ENCODE measurements at places on chromosomes 7 and 10.

DNA sequence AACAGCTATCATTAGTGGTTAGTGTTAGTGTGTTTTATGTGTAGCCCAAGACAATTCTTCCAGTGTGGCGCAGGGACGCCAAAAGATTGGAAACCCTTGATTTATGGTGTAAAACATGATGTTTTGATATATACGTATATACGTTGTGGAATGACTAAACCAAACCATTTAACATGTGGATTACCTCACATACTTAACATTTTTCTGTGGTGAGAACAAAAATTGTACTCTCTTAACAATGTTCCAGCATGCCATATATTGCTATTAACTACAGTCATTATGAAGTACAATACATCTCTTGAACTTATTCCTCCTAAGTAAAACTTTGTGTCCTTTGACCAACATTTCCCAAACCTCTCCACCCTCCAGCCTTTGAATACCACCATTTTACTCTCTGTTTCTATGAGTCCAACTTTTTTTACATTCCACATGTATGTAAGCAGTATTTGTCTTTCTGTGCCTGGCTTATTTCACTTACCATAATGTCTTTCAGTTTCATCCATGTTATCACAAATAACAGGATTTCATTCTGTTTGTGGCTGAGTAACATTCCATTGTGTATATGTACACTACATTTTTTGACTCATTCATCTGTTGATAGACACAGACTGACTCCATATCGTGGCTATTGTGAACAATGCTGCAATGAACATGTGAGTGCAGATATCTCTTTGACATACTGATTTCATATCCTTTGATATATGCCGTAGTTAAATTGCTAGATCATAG is 42.2 kb upstream of the MAGI2 start:
- no peak for DNase-seq

DNA sequence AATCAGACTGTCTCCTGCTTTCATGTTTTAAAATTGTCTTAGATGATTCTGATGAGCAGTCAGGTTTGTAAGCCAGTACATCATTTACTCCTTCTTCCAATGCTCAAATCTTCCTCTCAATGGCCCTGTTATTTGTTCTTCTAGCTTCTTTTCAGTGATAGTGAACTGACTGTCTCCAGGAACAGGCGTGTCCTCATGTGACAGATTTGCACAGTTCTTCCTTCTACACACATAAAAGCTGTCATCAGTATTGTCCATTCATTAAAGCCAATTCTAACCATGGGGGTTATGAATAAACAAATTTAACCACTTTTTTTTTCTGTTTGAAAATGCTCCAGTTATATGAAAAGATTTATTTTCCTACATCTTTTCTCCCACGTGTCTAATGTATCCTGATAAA is 308.7 kb upstream of the SORCS1 start:
- DNase-seq, result no peak

GRCh38 chr10:113563306-113564088 is 10.6 kb downstream of the HABP2 start:
- peak; percentile 67 for DNase-seq

DNA sequence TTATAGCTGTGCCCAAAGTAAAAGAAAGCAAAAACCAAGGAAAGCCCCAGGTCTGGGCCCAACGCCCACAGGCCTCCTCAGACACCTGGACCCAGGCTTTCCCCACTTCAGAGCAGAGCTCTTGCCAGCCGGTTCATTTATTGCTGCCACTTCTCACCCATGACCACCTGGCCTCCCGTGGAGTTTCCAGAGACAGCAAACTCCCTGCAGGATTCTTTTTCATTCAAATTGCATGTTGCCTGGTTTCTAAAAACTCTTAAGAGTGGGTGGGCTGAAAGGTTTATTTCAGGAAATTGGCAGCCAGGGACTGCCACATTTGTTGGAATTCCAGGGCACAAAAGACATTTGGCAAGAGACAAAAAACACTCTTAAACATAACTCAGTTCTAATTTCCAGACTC is 4.7 kb downstream of the VOPP1 start:
- no peak for DNase-seq

DNA sequence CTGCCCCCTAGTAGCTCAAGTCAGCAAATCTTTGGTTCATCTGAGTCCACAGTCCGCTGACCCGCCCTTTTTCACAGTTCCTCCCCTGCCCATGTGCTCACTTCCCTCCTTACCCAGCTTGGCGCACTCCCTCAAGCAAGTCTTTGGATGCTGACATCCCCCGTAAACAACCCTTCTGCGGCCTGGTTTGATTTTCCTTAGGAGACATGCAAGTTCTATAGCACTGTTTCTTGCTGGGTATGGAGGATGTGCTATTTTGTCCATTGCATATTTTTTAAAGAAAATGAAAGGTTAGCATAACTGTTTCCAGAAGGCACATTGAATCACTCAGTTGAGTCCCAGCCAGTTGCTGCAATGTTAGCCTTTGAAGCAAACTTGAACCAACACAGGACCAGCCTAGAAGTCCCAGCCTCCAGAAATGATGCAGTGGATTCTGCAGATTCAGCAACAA is 38.2 kb downstream of the HTRA1 start:
- no peak for DNase-seq

GRCh38 chr10:22655312-22655981 is 58.9 kb downstream of the PIP4K2A start:
- DNase-seq, result peak; percentile 66

- DNase-seq, result peak; percentile 34
Measured at GRCh38 chr7:65475734-65476319, 102.2 kb downstream of the ZNF92 start.

GRCh38 chr10:109853921-109854320 is 69.4 kb downstream of the XPNPEP1 start:
- DNase-seq, result no peak

DNA sequence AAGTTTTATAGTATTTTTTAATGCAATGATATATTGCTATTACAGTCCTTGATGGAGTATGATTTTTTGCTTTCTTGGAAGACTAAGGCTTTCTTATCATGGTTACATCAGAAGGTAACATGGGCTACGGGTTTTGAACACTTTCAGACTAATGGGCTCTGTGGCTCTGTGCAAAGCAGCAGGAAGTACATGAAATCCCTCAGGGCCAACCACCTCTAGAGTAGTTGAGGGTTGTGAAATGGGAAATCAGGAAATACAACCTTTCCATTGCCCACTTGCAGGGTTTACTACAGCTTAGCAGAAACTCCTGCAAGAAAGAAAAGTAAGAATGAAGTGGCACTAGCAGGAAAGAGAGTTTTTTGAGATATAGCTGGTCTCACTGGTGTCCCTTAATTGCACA is 853.5 kb downstream of the KCNMA1 start:
- no peak for DNase-seq

DNA sequence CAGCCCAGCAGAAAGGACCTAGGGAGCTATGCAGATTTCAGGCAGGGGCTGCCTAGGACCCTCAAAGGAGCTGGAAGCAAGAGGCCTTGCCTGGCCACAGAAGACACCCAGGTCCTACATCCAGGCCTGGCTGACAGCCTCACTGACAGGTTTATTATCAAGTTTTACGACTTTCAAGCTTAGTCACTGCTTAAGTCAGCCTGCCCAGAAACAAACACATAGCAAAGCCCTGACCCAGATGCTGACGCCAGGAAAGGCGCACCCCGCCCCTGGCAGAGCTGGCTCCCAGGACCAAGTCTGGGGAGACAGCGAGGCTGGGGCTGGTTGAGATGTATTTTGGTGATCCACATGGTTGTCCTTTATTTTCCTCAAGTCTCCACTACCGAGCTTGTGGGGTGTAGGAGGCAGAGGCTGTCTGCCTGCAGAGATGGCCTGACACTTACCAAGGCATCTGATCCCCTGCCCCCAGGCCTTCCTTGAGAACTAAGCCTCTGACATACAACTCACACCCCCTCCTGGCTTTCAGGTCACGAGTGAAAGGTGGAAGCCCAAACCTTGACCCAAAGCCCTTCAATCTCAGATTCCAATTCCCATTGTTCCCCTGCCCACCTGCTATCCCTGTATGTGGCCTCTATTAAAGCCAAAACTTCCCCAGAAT is 80.7 kb upstream of the EMX2 start:
- DNase-seq, result no peak

DNA sequence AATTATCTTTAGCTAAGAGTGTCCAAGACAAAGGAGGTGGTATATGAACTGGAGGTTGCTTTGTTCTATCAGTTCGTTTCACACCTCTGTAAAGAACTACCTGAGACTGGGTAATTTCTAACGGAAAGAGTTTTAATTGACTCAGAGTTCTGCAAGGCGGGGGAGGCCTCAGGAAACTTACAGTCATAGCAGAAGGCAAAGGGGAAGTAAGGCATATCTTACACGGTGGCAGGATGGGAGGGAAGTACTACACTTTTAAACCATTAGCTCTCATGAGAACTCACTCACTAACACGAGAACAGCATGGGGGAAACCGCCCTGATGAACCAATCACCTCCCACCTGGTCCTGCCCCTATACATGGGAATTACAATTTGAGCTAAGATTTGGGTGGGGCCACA is 1202.3 kb upstream of the LRRTM3 start:
- no peak for DNase-seq

DNA sequence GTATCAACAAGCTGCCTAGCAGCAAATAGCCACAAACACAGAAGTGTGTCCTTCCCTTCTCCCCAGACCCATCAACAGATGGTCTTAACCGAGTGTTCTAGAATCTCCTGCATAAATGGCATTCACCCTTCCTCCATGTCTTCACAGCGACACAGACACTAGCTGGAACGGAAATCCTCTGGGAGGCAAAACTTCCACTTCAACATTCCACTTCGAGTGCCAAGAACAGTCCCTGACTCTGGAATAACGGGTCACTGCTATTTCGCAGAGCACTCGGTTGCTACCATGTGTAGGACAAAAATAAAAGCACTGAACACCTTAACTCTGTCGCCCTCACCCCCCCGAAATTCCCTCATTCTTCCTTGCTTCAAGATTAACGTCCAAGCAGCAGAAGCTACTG is 65.1 kb downstream of the SFMBT2 start:
- DNase-seq, result no peak

DNA sequence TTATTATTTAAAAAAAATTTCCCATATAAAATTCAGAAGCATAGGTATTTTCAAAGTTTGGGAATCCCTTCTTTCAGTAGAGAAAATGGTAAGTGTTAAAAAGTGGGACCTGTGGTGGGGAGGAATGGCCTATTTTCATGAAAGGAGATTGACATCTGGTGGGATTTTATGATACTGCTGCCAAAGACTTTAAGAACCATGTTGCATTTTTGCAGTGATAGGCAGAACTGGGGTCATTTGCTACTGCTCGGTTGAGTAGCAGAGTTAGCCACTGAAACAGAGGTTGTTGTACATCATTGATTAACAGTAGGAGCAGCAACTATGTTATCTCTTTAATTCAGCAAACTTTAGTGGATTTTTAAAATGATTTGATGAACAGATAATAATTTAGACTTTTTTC is 4.4 kb downstream of the BICC1 start:
- DNase-seq, result no peak

DNA sequence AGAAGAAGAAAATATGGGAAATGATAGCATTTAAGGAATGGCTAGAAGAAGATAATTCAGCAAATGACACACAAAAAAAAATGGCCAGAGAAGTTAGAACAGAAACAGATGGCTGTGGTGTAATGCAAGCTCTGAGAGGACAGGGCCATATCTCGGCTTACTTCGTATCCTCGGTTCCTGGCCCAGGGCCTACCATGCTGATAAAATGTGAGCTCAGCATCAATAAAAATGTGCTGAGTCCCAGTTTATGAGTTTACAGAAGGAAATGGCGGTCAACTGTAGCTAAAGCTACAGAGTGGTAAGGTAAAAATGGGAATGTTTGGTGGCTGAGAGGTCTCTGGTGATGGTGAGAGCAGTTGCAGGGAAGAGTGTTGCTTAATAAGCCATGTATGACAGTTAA is 40.8 kb downstream of the HBP1 start:
- no peak for DNase-seq

- no peak for DNase-seq
Measured at GRCh38 chr10:118522791-118523498, 72.5 kb downstream of the PRLHR start.

- no peak for DNase-seq
Measured at GRCh38 chr7:158121441-158122045, 466.1 kb downstream of the PTPRN2 start.

DNA sequence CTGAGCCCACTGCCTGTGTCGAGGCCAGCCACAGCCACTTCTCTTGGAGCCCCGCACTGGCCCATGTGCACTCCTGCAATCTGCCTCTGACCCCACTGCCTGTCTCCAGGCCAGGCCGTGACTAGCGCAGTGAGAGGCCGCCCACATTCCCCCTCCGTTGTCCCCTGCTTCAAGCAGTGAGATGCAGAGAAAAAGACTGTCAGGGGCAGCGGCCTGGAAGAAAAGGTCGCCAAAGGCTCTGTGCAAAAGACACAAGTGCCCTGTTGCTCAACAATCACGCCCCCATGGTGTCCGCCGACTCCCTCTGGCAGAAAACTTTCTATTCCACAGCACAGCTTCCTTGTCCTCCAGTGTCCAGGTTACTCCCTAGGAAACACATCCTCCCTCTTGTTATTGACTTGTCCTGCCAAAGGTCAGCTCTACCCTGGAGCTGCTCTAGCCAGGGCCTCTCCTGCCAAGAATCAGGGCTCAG is 9.9 kb downstream of the FAM131B start:
- no peak for DNase-seq

- no peak for DNase-seq
Measured at GRCh38 chr7:126079151-126079550, 1149.5 kb upstream of the POT1 start.

GRCh38 chr10:33176688-33177087 is 157.8 kb downstream of the NRP1 start:
- DNase-seq, result no peak

DNA sequence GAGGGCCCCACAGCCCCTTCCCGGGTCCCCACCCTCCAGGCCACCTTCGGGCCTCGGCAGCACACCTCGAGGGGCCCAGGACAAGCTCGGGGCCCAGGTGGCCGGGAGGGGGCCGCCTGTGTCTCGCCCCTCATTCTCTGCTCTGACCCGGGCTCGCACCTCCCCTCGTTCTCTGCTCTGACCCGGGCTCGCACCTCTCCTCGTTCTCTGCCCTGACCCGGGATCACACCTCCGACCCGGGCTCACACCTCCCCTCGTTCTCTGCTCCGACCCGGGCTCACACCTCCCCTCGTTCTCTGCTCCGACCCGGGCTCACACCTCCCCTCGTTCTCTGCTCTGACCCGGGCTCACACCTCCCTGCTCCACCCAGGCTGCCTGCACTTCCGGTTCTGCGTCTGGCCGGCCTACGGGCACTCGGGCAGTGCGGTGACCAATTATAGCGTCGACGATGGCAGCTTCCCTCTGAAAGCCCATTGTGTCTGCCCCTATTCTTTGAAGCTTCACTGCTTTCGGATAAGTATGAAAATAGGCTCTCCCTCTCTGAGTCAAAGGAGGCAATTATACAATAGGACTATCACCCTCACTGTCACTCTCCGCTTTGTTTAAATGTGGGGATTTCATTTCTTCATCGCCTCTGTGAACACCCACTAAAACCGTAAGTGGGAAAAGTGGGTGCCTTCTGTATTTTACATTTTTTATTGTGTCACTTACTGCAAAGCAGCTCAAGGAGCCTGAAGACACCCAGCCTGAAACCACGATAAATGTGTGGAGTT is 457.4 kb downstream of the DNAJB6 start:
- no peak for DNase-seq

DNA sequence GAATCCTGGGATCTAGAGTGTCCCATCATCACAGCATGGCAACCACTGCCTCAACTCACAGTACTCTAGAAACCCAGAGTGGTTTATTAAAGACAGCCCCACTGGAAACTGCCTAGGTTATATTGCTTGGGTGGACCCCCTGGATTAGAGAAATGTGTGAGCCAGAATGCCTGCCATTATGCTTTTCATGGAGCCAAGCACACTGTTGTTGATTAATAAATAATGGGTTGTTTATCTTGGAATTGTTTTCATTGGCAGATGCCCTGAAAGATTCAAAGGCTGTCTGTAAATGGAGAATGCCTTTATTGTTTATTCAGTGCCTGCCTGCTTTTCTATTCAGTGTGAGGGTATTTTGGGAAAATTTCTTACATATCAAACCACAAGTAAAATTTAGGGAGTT is 52.1 kb downstream of the GNAI1 start:
- no peak for DNase-seq
